T-helper 9 cell (primary cell): ENCODE measurements at places on chromosomes 5 and 9.

- DNase-seq, result no peak
Measured at GRCh38 chr9:74554751-74555419, 57.8 kb downstream of the RORB start.

DNA sequence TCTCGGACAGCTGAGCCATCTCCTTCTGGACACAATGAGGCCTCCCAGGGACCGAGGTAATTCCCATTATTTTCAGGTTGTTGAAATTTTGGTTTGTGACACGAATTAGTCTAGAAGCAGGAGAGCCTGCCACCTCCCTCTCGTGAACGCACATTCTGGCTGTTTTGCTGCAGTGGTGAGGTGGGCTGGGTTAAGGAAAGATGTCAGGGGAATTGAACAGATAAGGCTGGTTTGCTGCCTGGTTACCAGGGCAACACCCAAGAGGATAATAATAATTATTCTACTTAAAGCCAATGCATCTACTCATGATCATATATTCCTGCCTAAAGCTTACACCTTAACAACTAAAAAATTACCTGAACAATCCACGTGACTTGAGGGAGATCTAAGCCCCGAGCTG, 38.1 kb downstream of the DDX31 start:
- DNase-seq, result no peak

- DNase-seq, result peak; percentile 47
Measured at GRCh38 chr5:98927242-98927988, 1.4 kb downstream of the CHD1 start.

DNA sequence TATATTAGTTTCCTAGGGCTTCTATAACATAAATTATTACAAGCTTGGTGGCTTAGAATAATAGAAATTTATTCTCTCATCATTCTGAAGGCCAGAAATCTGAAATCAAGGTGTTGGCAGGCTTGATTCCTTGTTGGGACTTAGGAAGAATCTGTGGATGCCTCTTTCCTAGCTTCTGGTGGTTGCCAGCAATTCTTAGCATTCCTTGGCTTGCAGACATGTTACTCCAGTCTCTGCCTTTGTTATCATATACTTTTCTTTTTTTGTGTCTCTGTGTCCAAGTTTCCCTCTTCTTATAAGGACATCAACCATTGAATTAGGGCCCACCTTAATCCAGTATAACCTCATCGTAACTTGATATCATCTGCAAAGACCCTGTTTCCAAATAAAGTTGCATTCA, 31.4 kb downstream of the CTNNA1 start:
- DNase-seq, result no peak
